Cardiac muscle cell (in vitro differentiated cells and primary cell): ENCODE measurements at places on chromosomes 16 and 17. TPM values are rescaled to one million over a fixed set of nuclear protein-coding genes. Genes with fewer than 3 reads are reported as not detected.

DNA sequence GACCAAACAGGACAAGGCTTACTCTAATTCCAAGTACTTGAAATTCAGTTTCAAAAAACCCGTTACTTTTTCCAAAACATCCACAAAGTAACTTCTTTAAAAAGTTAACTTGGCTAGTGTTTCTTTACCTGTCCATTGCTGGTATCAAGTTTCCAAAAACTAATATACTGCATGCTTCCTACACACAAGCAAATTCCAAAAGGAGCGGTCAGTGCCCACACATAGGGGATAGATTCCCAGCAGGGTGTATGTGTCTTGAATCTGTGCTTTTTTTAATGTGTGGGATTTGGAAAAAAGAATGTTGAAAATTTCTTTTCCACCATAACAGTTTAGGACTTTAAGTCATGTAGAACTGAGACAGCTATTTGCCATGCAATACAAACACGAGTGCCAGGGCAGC, 367.8 kb upstream of the SOX9 start:
- no peaks in the 10 kb centered on the region for H3K27me3 ChIP-seq
- H3K27ac ChIP-seq, result no peak overlapping the region
- no peak for DNase-seq
- H3K4me3 ChIP-seq, result no peak overlapping the region
- no peaks in the 10 kb centered on the region for H3K4me1 ChIP-seq

DNA sequence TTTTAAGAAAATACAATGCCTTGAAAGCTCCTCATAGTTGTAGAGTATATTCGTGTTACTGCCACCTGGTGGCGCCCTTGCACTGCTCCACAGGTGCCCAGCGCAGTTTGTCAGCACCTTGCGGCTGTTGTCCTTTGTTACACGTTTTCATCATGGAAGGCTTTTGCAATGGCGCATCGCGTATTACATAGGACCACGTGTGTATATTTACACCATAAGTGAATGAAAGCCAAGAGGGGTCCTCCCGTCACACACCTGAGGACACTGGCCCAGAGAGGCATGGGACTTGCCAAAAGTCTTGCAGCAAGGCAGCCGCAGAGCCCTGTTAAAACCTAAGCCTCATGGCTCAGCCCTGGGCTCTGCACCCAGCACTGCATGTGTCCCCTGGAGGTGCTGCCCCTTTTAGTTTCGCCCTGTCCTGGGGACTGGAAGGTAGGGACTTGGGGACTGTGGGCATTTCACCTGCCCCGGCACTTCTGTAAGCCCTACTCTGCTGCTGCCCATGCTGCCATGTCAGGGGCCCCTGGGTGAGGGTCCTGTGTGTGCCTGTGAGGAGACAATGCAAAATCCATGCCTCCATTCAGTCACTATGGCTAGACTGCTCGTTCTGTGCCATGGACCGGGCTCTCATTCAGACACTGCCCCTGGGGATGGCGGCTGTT, 24.3 kb downstream of the POLR3E start:
- peaks cover 2% of the 10 kb centered on the region for H3K36me3 ChIP-seq
- peak; percentile 77 for DNase-seq
- no peak overlapping the region for H3K27ac ChIP-seq
- H3K27me3 ChIP-seq, result no peaks in the 10 kb centered on the region

- H3K4me3 ChIP-seq, result peak within 1 kb of the TSS; percentile 65
- peak within 1 kb of the TSS; percentile 97 for H3K27ac ChIP-seq
- H3K27me3 ChIP-seq, result no peaks in the 10 kb centered on the region
- peaks cover 9% of the 10 kb centered on the region for H3K4me1 ChIP-seq
Observed at GRCh38 chr17:7627250-7628121, at the start of gene SAT2. SAT2 (minus strand) TSS chr17:7627821; CDS start chr17:7627635, 186 bp downstream.

- H3K4me3 ChIP-seq, result no peak overlapping the region
- peak; percentile 64 for DNase-seq
- peak overlapping the region; percentile 85 for H3K27ac ChIP-seq
- H3K27me3 ChIP-seq, result no peaks in the 10 kb centered on the region
- H3K4me1 ChIP-seq, result peaks cover 55% of the 10 kb centered on the region
- H3K36me3 ChIP-seq, result peaks cover 45% of the 10 kb centered on the region
Observed at GRCh38 chr17:82241926-82242697, 13.3 kb downstream of the SLC16A3 start.

GRCh38 chr17:50117202-50118051, 12.5 kb downstream of the SAMD14 start:
- no peaks in the 10 kb centered on the region for H3K27me3 ChIP-seq
- peak; percentile 90 for DNase-seq
- peaks cover 9% of the 10 kb centered on the region for H3K4me1 ChIP-seq

- H3K27ac ChIP-seq, result no peak overlapping the region
- no peaks in the 10 kb centered on the region for H3K4me1 ChIP-seq
- no peaks in the 10 kb centered on the region for H3K36me3 ChIP-seq
- no peaks in the 10 kb centered on the region for H3K27me3 ChIP-seq
Observed at GRCh38 chr17:34879146-34879545, 82.1 kb downstream of the CCT6B start.

DNA sequence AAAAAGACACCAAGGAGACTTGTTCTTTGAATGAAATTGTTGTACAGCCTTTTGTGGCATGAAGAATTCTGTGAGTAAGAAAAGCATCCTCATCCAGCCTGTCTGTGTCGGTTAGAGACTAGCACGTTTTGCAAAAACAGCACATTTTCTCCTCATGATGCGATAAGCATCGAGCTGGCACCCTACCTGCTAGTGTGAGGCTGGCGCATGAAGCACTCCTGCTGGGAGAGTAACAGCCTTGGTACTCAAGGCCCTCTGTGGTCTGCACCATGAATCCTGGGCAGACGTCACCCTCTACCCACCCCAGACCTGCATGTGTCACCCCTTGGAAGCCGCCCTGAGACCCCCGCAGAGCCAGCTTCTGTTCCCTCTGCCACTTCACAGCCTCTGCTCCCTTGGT, 92.6 kb upstream of the TMEM132E start:
- H3K27me3 ChIP-seq, result peaks cover 49% of the 10 kb centered on the region
- H3K27ac ChIP-seq, result no peak overlapping the region

DNA sequence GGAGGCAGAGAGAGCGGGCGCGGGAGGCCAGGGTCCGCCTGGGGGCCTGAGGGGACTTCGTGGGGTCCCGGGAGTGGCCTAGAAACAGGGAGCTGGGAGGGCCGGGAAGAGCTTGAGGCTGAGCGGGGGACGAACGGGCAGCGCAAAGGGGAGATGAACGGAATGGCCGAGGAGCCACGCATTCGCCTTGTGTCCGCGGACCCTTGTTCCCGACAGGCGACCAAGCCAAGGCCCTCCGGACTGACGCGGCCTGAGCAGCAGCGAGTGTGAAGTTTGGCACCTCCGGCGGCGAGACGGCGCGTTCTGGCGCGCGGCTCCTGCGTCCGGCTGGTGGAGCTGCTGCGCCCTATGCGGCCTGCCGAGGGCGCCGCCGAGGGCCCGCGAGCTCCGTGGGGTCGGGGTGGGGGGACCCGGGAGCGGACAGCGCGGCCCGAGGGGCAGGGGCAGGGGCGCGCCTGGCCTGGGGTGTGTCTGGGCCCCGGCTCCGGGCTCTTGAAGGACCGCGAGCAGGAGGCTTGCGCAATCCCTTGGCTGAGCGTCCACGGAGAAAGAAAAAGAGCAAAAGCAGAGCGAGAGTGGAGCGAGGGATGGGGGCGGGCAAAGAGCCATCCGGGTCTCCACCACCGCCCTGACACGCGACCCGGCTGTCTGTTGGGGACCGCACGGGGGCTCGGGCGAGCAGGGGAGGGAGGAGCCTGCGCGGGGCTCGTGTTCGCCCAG, 1.2 kb upstream of the CBX4 start:
- H3K27me3 ChIP-seq, result peaks cover 56% of the 10 kb centered on the region
- H3K36me3 ChIP-seq, result no peaks in the 10 kb centered on the region
- H3K4me1 ChIP-seq, result peaks cover 30% of the 10 kb centered on the region
- peak; percentile 44 for DNase-seq
- H3K4me3 ChIP-seq, result peak overlapping the region; percentile 32
- no peak overlapping the region for H3K27ac ChIP-seq

DNA sequence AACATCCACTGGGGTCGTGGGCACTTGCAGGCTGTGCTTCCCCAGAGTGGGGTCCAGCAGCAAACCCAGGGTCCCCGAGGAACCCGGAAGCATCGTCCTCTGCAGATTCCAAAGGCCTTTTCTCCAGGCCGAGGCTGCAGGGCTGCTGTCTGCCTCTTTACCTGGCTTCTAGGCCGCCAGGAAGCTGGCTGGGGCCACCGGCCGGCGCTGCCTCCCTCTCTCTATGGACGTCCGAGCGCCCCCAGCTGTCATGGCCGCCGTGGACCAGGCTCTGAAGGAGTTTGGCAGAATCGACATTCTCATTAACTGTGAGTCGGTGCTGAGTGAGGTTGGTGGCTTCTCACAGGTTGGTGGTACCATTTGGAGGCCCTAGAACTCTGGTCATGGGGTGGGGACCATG, 5.6 kb downstream of the DECR2 start:
- no peak overlapping the region for H3K4me3 ChIP-seq
- H3K27ac ChIP-seq, result no peak overlapping the region
- no peaks in the 10 kb centered on the region for H3K4me1 ChIP-seq
- DNase-seq, result no peak
- H3K36me3 ChIP-seq, result no peaks in the 10 kb centered on the region

GRCh38 chr17:4097165-4097960, 45.5 kb downstream of the ZZEF1 start:
- no peak overlapping the region for H3K27ac ChIP-seq
- H3K4me1 ChIP-seq, result no peaks in the 10 kb centered on the region
- H3K36me3 ChIP-seq, result peaks cover 40% of the 10 kb centered on the region
- no peak for DNase-seq
- H3K4me3 ChIP-seq, result no peak overlapping the region

DNA sequence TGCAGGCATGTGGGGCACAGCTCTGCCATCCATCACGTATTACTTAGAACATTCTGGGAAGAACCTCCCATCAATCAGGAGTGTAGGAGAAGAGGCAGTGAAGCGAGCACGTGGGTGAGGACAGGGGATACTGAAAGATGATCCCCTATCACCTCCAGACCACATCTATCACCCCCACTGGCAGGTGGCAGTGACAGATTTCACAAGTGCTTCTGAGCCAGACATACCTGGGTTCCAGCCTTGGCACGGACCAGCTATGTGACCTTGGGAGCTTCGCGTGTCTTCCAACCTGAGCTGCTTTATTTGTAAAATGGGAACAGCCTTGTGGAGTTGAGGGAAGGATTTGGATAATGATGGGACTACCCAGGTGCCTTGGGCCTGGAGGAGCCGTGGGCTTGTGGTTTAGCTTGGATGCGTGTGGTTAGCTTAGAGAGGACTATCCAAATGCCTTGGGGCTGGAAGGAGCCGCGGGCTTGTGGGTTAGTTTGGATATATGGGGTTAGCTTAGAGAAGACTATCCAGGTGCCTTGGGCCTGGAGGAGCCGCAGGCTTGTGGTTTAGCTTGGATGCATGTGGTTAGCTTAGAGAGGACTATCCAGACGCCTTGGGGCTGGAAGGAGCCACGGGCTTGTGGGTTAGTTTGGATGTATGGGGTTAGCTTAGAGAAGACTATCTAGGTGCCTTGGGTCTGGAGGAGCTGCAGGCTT, 206.4 kb downstream of the ENGASE start:
- no peak overlapping the region for H3K27ac ChIP-seq
- no peak overlapping the region for H3K4me3 ChIP-seq
- H3K4me1 ChIP-seq, result no peaks in the 10 kb centered on the region
- no peak for DNase-seq
- H3K36me3 ChIP-seq, result no peaks in the 10 kb centered on the region

GRCh38 chr16:56423584-56424403, 1.6 kb downstream of the AMFR start:
- no peaks in the 10 kb centered on the region for H3K27me3 ChIP-seq
- peak overlapping the region; percentile 91 for H3K27ac ChIP-seq
- H3K4me1 ChIP-seq, result peaks cover 10% of the 10 kb centered on the region
- no peak for DNase-seq
- H3K36me3 ChIP-seq, result no peaks in the 10 kb centered on the region
- H3K4me3 ChIP-seq, result peak overlapping the region; percentile 94

- H3K4me3 ChIP-seq, result no peak overlapping the region
- peaks cover 3% of the 10 kb centered on the region for H3K4me1 ChIP-seq
- DNase-seq, result peak; percentile 82
- H3K27me3 ChIP-seq, result no peaks in the 10 kb centered on the region
Observed at GRCh38 chr17:44865231-44865660, 17.6 kb downstream of the HIGD1B start.

- no peak overlapping the region for H3K27ac ChIP-seq
- no peaks in the 10 kb centered on the region for H3K27me3 ChIP-seq
- DNase-seq, result no peak
Observed at GRCh38 chr17:70658317-70658716, 489.0 kb downstream of the KCNJ2 start.

DNA sequence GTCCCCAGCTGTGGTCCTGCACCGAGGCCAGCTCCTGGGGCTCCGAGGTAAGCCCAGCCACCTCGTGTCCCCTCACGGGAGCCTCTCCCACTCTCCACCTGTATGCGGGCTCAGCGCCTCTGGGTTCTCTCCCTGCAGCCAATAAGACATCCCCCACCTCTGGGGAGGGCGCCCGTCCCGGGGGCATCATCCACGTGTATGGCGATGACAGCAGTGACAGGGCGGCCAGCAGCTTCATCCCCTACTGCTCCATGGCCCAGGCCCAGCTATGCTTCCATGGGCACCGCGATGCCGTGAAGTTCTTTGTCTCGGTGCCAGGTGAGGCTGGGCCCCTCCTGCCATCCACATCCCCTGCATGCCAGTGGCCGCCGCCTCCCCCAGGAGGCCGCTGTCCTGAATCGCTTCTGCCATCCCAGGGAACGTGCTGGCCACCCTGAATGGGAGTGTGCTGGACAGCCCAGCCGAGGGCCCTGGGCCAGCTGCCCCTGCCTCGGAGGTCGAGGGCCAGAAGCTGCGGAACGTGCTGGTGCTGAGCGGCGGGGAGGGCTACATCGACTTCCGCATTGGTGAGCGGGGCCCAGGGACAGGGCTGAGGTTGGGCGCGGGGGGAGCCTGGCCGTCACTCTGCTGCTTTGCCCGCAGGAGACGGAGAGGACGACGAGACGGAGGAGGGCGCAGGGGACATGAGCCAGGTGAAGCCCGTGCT, 3.1 kb downstream of the NME3 start:
- DNase-seq, result no peak
- H3K36me3 ChIP-seq, result peaks cover 34% of the 10 kb centered on the region
- peaks cover 6% of the 10 kb centered on the region for H3K4me1 ChIP-seq
- no peak overlapping the region for H3K4me3 ChIP-seq
- H3K27ac ChIP-seq, result no peak overlapping the region

- H3K36me3 ChIP-seq, result no peaks in the 10 kb centered on the region
- peak overlapping the region; percentile 6 for H3K27ac ChIP-seq
- no peak overlapping the region for H3K4me3 ChIP-seq
- no peaks in the 10 kb centered on the region for H3K27me3 ChIP-seq
Observed at GRCh38 chr17:54771409-54771915, 129.2 kb upstream of the TOM1L1 start.

DNA sequence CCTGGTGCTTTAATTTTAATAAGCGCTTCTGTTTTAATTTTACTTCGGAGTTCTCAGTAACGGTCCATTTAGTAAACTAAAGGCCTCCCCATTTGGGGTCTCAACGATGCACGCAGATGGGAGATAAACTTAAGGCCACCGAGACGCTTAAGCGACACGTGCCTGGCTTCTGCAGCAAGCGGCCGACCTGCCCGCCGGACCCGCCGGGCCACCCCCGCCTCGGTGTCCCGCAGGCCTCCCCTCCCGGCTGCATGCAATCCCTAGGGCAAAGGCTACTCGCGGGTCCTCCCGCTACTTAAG, 592 bp downstream of the GCSH start:
- H3K4me3 ChIP-seq, result peak overlapping the region; percentile 73
- H3K36me3 ChIP-seq, result no peaks in the 10 kb centered on the region
- no peaks in the 10 kb centered on the region for H3K4me1 ChIP-seq
- no peaks in the 10 kb centered on the region for H3K27me3 ChIP-seq

- no peaks in the 10 kb centered on the region for H3K27me3 ChIP-seq
- H3K4me1 ChIP-seq, result no peaks in the 10 kb centered on the region
- H3K36me3 ChIP-seq, result no peaks in the 10 kb centered on the region
- H3K4me3 ChIP-seq, result no peak overlapping the region
Observed at GRCh38 chr16:6633456-6633855, 699.2 kb upstream of the RBFOX1 start.

The DNAH17 gene
- 0.11 TPM in 1 of 2 replicates, not detected in the other for total RNA-seq

The MMP28 gene
- 0.39 TPM in 1 of 2 replicates, not detected in the other for total RNA-seq

The PABPN1L gene
- not detected in 2 replicates for total RNA-seq

The TBC1D3H gene
- total RNA-seq, result not detected in 2 replicates

The CTRB1 gene
- total RNA-seq, result not detected in 2 replicates

The PLK1 gene
- total RNA-seq, result 6.8 and 93.3 TPM in 2 replicates

The FAM83G gene
- 2.7 and 8.0 TPM in 2 replicates for total RNA-seq
